ENCODE measurements at places on chromosomes 16 and 17.

- DNase-seq, result peak; percentile 94
These were observed at the start of gene RUNDC1 for GRCh38 chr17:42980274-42980765. RUNDC1 (plus strand) TSS chr17:42980565; CDS start chr17:42980577, 12 bp downstream.

DNA sequence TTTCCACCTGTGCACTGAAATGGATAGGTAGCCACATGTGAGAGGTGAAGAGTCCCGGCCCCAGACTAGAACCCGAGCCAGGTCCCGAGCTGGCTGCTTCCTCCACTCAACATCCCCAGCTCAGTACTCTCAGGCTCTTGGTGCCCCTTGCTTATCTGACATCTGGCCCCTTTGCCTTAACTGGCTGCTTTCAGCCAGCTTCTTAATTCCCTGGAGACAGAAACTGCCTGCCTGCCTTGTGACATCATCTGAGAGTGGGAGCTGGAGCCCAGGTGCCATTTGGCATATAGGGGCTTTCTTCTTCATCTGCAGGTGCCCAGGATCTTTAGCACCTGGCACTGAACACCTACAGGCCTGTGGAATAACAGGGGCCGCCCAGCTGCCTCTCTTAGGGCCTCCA lies 8.9 kb downstream of the CHAD start:
- no peak for DNase-seq

DNA sequence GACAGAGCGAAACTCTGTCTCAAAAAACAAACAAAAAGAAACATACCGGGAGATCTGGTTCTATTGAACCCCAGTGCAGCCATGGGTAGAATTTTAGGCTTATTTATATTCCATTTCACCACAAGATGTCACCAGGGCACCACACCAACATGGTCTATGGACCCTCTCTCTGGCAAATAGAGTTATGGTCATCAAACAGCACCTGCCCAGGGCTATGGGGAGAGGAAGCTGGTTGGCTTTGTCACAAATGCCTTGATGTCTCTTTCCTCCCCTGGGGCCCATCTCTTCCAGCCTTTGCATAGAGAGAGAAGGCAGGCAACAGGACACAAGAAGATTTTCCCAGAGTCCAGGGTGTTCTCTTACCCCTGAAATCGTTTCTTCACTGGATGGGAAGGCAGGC lies 128.4 kb downstream of the WWOX start:
- DNase-seq, result no peak

GRCh38 chr16:74558873-74559272 lies 48.0 kb downstream of the GLG1 start:
- DNase-seq, result no peak

- DNase-seq, result no peak
These were observed 33.3 kb upstream of the METTL9 start for GRCh38 chr16:21565861-21566669.

DNA sequence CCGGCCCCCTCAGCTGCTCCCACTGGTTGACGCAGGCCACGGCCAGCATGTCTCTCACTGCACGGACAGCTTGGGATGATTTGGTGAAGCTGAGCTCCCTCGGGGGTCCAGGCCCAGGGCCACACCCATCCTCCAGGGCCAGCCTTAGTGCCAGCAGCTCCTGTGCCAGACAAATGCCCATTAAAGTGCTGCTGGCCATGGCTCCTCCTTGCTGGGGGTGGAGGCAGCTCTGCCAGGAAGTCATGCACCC lies 2.5 kb downstream of the TRIM47 start:
- no peak for DNase-seq

- DNase-seq, result no peak
These were observed 6.2 kb downstream of the ZNF423 start for GRCh38 chr16:49849754-49850108.

GRCh38 chr17:57289613-57290012 lies 33.3 kb downstream of the MSI2 start:
- DNase-seq, result no peak

DNA sequence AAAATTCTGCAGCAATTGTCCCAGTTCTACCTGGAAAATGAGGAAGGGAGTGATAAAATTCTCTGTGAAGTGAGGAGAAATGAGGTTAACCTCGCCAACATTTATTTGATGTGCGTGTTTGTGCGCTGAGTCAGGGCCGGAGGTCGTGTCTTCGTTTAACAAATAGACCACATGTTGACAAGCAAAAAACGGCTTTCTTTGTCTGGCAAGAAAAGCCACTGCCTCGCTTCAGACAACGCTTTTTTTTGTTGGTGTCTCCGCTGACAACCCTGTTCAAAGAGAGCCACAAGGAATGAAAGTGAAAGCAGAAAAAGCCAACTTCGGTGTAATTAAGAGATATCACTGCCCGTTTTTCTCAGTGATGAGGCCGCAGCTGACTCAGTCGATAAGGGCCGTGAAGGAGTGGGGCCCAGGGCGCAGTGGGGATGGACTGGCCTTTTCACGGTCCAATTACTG lies 510.6 kb downstream of the CDH13 start:
- no peak for DNase-seq

GRCh38 chr16:19997264-19997663 lies 76.4 kb downstream of the GPR139 start:
- DNase-seq, result no peak

GRCh38 chr17:37787055-37787757 lies 42.3 kb upstream of the HNF1B start:
- DNase-seq, result peak; percentile 50

GRCh38 chr17:58956997-58957724 lies 149.5 kb downstream of the TRIM37 start:
- DNase-seq, result no peak

DNA sequence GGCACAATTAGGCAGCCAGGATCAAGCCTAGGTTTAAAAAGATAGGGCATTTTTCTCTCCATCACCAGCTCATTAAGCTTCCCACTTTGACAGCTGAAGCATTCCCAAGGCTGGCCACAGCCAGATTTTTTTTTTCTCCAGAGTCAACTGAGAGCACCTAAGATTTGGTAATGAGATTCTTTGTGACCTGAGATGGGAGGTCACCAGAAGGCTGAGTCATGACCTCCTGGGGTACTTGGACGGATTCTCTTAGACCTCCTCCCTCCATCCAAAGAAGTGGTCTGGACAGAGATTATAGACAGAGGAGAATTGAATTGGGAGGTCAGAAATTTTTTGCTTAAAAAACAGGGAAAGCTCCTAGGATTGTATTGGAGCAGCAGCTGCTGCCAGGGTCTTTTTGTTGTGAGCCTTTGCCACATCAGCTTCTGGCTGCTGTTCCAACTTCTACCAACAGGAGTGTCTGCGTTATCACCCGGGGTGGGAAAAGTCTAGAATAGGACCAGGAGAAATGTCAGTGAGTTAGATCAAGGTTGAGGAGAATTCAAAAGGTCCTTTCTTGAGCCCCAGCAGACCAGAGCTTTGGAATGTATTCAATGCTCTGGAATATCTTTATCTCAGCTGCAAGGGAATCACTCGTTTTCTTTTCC lies 221.2 kb upstream of the N4BP1 start:
- no peak for DNase-seq

- DNase-seq, result no peak
These were observed 1.8 kb downstream of the NME4 start for GRCh38 chr16:398561-399339.

GRCh38 chr16:82544378-82545160 lies 82.2 kb upstream of the CDH13 start:
- DNase-seq, result no peak

DNA sequence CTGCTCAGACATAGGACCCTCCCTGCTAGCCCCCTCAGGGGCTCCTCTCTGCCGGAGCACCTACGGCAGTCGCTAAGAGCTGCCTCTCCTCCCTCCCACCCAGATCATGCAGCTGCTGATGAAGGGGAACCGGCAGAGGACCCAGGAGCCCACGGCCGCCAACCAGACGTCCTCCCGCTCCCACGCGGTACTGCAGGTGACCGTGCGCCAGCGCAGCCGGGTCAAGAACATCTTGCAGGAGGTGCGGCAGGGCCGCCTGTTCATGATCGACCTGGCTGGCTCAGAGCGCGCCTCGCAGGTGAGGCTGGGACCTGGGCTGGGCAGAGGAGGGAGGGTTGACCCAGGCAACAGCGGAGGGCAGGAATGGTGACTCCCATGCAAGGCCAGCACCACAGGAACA lies 17.0 kb downstream of the BTBD17 start:
- no peak for DNase-seq

DNA sequence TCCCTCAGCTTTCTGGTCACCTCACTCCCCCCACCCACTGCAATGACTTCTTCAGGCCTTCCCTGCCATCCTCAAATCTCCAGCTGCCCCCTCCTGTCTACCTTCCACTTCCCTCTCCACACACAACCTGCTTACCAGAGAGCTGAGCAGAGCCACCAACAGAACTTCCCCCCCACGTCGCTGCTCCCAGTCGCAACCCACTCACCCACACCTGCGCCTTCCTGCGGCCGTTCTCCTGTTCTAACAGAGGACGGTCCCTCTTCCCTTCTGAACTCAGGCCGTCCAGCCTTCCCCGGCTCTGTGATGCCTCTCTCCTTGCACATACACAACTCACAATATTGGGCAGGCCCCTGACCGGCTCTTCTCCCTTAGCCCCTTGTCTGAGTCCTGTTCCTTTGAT lies 13.6 kb upstream of the NLRC5 start:
- DNase-seq, result no peak

GRCh38 chr17:4738136-4739121 lies 1.2 kb upstream of the ZMYND15 start:
- no peak for DNase-seq

DNA sequence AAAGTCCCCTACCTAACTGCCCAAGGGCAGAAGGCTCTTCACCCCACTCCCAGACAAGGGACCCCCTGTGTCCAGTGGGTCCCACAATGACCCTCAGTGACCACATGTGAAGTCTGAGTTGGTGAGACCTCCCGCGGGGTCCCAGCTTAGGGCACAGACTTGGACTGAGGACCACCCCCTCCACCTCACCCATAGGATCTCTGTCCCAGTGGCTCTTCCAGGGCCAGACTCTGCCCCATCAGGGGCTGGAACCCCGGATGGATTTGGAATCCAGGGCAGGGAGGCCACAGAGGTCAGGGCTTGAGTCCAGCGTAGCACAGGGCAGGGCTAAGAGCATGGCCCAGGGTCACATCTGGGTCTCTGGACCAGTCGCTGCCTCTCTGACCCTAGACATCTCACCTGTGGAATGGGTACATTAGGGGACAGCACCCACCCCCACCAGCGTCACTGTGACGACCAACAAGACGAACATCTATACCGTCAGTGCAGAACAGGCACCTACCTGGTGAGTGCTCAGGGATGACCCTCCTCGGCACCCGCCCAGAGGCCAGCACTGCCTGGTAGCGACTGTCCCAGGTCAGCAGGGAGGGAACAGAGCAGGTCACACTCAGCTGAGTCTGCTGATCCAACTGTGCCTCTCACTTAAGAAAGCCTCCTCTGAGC lies 37.7 kb downstream of the TNFRSF13B start:
- DNase-seq, result no peak

GRCh38 chr16:50474138-50474537 lies 74.1 kb upstream of the NKD1 start:
- no peak for DNase-seq

GRCh38 chr17:68291836-68292688 lies 767 bp downstream of the ARSG start:
- DNase-seq, result peak; percentile 73

- DNase-seq, result peak; percentile 68
These were observed 504 bp downstream of the FOXC2 start for GRCh38 chr16:86566966-86567700.

- no peak for DNase-seq
These were observed 12.4 kb upstream of the IL4R start for GRCh38 chr16:27301236-27301861.

DNA sequence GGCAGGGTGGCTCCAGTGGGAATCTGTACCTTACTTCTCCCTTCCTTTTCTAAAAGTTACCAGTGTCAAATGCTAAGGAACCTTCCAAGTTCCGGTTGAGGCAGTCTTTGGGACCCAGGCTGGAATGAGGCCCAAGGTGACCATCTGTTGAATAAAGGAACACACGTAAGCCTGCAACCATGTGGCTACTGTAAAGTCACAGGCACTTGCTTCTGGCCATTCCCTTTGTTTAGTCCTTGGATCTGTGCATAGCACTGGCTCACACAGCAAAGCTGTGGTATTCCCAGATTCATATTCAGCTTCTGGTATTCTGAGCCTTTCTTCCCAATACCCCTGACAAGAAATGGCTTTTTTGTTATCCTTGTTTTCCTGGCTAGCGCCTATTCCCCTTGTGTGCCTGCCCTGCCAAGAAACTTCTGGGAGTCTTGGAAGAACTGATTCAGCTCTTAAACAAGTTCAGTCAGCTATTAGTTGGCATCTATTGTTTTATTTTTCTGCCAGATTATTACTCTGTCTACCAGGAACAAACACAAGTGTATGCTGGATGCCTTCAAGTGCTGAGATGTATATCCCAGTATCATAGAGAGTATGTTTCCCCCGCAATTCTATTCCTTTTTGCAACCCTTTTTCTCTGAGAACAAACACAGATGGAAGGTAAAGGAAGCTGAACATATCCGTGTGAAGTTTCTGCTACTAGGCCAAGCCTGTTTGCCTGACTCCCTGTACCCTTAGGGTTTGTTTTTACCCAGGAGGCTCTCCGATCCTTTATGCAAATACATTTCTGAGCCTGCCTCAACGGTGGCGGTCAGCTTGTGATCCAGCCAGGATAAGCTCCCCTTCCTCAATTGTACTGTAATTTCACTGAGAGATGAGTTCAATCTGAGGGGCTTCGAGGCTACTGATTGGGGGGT lies 13.2 kb downstream of the TMEM238L start:
- DNase-seq, result peak; percentile 66

DNA sequence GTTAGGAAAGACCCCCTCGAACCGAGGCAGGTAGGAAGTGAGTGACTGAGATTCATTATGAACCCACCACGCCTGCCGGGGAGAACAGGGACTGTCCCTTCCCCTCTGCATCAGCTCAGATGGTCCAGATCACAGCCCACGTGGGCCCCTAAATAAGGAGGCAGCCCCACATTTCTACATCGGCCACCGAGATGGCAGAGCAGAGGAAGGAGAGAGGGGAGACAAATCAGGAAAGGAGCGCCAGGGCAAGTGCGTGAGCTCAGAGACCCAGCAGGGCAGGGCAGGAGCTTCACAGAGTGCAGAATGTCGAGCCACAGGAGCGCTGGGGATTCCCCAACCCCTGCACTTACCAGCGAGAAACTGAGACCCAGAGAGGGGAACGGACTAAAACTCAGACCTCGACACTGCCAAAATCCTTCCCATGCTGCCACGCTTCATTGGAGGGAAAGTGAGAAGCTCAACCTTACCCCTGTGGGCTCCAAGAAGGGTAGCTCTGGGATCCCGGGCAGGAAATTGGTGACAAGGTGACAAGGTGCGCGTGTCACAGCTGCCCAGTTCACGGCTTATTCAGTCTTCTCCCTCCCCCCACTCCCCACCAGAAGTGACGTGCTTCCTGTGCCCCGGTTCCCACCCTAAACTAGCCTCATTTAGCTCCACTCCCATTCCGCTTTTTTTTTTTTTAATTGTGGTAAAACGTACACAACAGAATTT lies at the start of gene ICAM2:
Gene ICAM2, minus strand, starts transcription at position 578 of the 711 bp plus-strand sequence. CDS start 13,942 bp downstream, outside the sequence.
- peak; percentile 40 for DNase-seq
